ENCODE measurements at places on chromosomes 1 and 21.

GRCh38 chr1:164618202-164618564, 59.2 kb downstream of the PBX1 start:
- no peak for DNase-seq

- no peak for DNase-seq
Observed at GRCh38 chr1:76868154-76868882, 1.0 kb downstream of the ST6GALNAC5 start.

- no peak for DNase-seq
Observed at GRCh38 chr1:195335541-195335940, 1272.7 kb downstream of the KCNT2 start.

DNA sequence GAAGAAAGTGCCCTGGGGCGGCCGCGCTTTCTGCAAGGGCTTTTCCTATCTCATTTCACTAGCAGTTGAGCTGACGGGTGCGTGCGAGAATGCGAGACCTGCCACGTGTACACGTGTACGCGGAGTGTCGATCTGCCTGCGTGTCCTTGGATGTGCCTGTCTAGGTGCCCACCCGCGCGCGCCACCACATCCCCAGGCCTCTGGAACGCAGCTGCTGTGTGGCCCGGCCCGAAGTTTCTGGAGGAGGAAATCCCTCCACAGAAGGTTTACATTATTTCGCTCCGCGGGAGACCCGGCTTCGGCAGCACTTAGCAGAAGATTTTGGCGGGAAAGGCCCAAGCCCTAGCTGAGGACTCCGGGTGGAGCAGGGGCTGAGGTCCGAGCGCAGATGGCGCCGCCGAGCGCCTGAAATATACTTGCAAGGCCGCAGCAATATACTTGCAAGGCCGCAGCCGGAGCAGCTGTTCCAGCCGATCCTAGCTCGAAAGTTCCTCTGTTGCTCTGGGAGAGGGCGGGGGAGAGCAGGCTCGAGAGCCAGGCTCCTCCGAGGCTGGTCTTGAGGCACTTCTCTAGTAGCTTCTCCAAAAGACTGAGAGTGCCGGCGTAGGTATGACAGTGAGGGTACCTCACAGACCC, 3.9 kb downstream of the TBX15 start:
- DNase-seq: no peak

DNA sequence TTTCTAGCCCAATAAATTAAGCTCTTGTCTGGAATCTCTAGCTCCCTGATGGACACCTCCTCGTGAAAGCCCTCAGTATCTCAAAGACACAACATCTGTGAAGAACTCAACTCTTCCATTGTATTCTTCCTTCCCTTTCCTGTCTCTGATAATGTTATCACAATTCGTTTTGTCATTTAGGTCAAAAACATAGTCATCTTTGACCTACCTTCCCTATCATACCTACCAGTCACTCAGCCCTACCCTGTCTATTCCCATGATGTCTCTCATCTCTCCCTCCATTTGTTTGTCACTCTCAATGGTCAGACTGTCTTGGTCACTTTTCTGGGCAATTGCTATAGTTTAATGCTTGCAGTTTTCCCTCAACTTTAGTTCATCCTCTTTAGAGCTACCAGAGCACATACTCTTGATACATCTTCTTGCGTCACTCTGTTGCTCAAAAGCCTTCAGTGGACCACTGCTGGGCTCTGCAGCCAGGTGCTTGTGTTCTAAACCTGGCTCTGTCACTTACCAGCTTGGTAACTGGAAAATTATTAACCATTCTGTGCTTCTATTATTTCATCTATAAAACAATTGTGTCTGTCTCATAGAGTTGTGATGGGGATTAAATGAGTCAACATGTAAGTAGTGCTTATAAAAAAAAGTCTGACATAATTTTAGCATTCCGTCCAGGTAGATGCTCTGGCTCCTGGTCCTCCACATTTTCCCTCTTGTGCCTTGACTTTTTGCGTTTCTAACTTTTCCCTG, 39.6 kb downstream of the DDR2 start:
- no peak for DNase-seq

- DNase-seq: no peak
Observed at GRCh38 chr1:61873581-61873980, 131.3 kb downstream of the PATJ start.

DNA sequence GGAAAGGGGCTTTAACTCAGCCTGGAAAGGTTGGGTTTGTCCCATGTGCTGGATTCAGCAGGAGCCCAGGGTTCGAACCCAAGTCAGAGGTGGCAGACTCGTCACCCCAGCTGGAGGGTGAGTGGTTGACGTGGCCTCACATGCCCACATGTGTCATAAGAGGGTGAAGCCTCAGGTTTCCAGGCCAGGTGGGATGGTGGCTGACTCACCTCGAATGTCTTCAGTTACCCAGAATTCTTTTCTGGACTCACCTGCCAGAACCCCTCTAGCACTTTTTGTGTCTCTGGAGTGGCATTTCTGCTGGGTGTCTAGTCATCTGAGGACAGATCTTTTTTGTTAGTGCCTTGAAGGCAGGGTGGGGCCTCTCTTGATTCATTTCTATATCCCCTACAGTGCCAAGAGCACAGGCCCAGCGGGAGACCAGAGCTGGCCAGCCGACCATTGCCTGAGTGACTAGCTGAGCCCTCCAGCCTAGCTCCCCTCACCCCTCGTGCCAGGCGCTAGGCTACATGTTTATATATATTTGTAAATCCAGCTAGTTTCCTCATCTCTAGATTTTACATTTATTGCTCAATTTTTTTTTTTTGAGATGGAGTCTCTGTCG, 28.1 kb downstream of the IL6R start:
- no peak for DNase-seq

DNA sequence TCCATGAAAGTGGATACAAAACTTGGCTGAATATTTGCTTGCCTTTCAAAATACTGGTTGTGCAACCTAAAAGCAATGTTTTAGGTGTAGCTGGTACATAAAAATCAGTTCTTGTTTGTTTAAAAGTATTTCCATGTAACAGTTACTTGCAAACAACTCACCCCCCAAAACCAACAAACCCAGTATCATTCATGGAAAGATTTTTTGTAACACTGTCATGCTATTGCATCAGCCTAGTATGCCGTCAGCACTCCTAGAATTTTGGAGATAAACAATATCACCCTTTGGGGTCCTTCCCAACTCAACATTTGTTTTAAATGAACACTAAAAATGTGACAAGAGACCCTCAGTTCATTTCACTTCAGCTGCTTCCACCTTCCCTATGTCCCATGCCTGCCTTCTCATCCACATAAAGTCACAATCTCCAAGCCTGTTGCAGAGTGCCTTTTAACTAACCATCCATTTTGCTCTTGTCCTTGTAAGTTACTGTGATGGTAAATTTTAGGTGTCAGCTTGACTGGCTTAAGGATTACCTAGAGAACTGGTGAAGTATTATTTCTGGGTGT, 425.3 kb downstream of the DUSP10 start:
- DNase-seq: no peak

DNA sequence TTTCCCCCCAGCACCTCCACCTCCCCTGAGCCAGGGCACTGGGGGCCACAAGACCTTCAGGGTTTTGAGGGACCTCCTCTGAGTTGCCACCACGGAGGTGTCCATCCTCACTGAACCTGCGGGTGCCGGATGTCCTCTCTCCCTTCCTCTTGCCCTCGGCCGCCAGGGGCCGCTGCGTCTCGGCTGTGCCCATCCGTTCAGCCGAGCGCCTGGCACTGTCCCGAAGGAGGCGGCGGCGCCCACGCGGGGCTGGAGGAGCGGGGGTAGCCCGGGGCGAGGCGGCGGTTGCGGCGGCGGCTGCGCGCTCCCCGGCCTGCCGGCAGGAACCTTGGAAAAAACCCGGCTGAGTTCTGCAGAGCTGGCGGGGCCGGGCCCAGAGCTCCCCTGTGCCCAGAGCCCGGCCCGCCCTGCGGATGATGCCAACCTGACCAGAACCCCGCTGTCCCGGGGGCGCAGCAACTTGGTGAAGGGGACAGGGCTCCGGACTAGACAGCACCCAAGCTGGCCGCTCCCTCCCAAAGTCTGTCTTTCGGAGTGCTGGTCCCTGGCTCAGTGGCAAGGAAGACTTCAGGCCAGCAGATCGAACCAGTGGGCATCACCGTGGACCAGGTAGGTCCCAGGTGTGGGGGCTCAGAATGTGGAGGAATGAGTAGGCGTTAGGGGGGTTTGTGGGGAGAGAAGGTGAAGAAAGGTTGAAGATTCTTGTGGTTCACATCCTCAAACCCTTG, 3.7 kb upstream of the PPM1J start:
- peak; percentile 68 for DNase-seq

GRCh38 chr1:200205216-200205995, 177.9 kb downstream of the NR5A2 start:
- no peak for DNase-seq

GRCh38 chr1:29747196-29747595, 510.9 kb downstream of the PTPRU start:
- DNase-seq: no peak

DNA sequence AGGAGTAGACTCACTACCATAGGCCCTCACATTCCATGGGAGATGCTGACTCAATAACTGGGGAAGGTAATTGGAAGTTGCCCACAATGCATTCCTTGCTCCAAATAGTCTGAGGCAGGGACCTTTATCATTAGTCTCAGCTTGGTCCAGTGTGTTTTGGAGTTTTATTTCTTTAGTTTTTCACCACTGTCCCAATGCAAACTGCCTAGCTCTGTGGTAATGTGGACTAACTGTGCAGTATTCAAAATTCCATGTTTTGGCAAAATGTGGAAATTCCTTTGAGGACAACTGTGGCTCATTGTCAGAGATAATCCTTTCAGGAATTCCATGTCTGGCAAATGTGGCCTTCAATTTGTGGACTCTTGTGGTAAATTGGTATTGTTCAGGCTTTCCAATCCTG, 78.1 kb upstream of the PAPPA2 start:
- no peak for DNase-seq

DNA sequence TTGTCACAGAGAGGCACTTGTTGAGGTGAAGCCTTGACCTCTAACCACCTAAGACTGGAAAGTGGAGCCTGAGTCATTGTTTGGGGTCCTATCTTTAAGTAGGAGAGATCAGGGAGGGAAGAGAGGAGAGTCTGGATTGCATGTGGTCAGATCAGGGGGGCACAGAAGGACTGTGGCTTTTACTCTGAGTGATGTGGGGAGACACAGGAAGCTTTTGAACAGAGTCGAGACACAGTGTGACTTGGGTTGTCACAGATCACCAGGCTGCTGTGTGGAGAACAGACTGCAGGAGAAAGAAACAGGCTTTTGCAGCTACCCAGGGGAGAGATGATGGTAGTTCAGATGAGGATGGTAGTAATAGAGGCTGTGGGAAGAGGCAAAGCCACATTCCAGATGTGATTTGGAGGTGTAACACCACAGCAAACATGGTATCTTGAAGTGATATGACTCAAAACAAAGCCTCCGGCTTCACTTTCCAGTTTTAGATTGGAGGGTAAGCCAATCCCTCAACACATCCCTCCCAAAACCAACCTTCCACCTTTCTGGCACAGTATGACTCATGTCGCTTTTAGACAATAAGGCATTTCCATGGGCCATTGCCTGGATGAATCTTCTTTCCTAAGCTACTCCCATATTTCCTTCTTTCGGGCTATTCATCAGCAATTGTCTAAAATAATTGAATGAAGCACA, 125.8 kb upstream of the SLC44A3 start:
- no peak for DNase-seq

DNA sequence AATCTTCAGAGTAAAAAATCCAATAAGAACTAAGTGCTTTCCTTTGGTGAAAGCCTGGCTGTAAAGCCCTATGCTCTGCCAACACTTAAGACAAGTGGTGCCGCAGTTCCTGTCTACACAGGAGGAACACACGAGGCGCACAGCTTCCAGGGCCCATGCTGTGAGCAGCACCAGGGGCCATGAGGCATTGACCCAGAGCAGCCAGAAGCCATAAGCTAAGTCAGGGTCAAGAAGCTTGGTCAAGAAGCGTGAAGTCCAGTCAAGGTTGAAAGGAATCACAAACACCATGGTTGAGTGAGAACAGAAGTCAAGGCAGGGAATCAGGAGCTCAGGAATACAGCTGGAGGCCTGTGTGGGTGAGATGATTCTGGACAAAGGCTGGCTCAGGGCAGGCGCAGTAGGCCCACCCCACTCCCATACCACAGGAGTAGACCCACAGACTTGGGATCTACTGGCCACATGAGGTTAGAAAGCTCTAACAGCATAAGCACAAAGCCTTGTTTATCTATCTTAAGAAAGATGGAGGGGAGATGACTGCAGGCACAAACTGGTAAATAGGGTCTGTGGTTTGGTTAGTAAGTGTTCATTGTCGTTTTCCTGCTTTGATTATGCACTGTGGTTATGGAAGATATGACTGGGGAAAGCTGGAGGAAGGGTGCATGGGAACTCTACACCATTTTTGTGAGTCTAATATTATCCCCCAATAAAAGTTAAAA, 42.9 kb upstream of the RCAN3 start:
- DNase-seq: no peak

- peak; percentile 42 for DNase-seq
Observed at GRCh38 chr1:156910309-156910782, 10.1 kb upstream of the LRRC71 start.

- no peak for DNase-seq
Observed at GRCh38 chr1:6412896-6413295, 6.8 kb downstream of the HES2 start.

GRCh38 chr1:47439819-47440598, 2.2 kb downstream of the FOXD2 start:
- no peak for DNase-seq

GRCh38 chr1:164511001-164511705, 47.8 kb upstream of the PBX1 start:
- DNase-seq: no peak

All from stimulated activated CD4-positive, alpha-beta T cell treated with anti-CD3 and anti-CD28 coated beads, Interleukin-15, amount 100 ng/mL, for 1 hour (primary cell).